ENCODE measurements at places on chromosomes 16 and 17.

GRCh38 chr16:12793865-12794240, 9.8 kb downstream of the CPPED1 start:
- no peak for DNase-seq

DNA sequence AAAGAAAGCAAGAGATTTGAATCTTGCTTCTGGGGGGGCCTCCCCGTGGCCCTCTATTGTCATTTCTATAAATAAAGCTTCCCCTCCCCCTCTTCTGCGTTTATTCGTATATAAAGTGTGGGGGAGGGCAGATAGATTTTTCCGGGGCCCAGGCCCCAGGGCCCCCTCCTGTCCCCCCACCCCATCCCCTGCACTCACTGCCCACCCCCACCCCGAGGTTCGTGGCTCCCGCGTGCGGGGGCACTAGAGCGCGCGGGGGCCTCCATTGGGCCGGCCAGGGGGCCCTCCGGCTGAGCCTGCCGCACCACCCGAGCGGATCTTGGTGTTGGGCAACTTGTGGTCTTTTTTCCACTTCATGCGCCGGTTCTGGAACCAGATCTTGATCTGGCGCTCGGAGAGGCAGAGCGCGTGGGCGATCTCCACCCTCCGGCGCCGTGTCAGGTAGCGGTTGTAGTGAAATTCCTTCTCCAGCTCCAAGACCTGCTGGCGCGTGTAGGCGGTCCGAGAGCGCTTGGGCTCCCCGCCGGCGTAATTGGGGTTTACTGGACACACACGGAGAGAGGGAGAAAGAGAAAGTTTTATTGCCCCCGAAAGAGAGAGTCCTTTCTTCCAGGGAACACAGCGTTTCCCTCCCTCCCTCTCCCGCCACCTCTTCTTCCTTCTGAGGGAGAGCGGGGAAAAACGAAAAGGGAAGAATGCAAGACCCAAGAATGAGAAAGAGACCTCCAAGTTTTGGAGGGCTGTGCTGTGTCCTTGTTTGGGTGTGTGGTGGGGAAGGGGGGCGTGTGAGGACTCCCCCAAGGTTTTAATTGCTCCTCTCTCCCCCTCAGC, 1.5 kb downstream of the HOXB4 start:
- DNase-seq = no peak

DNA sequence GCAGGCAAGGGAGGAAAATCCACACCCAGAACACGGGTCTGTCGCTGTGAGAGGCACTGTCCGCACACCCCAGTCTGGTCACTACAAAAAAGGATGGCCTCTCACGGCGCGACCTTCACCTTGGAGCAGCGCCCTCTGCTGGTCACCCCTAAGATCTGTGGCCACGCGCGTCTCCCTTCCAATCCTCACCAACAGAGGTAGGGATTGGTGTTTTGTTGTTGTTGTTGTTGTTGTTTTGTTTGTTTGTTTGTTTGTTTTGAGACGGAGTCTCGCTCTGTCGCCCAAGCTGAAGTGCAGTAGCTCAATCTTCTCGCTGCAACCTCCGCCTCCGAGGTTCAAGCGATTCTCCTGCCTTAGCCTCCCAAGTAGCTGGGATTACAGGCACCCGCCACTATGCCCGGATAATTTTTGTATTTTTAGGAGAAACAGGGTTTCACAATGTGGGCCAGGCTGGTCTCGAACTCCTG, 15.0 kb upstream of the C17orf58 start:
- DNase-seq = no peak

GRCh38 chr16:2092256-2092620, 43.5 kb downstream of the PKD1 start:
- no peak for DNase-seq

DNA sequence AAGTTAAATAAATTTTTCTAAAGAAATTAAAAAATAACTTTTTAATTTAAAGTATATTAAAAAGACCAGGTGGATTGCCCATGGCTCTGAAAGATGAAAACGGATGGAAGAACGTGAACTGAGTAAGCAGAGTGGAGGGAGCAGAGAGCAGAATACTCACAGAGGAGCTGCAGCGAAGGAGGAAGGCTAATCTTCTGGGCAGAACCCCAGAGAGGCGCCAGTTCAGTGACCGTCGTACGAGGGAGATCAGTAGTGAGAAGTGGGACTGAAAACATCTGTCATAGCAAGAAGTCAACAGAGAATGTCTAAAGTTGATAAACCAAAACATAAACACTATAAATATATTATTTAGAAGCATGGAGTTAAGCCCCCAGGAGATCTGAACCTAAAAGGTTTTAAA, 34.9 kb downstream of the UBE2G1 start:
- no peak for DNase-seq

GRCh38 chr16:59216291-59216690, 482.2 kb upstream of the GOT2 start:
- DNase-seq = no peak

GRCh38 chr16:78515421-78515820, 416.0 kb downstream of the WWOX start:
- no peak for DNase-seq

- no peak for DNase-seq
These were observed 162.1 kb upstream of the MPHOSPH6 start for GRCh38 chr16:82331974-82332750.

- DNase-seq = no peak
These were observed 1.0 kb upstream of the ATP2A3 start for GRCh38 chr17:3965118-3965800.

GRCh38 chr17:69878661-69879060, 196.4 kb upstream of the KCNJ16 start:
- DNase-seq = no peak

DNA sequence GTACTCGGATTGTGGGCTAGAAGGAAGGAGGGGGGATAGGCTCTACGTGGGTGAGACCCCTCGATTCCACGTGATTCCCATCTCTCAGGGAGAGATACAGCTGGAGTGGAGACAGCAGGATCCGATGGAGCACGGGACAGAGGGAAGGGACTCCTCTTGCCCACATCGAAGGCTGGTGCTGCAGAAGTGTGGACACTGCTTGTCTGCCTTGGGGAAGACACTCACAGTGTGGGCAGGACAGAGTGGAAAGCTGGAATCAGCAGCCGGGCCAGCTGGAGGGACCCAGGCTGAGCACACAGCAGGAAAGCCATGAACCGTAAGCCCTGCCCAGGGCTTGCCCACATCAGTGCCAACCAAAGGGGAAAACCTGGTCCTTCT, 42.1 kb upstream of the RPH3AL start:
- no peak for DNase-seq

- peak; percentile 41 for DNase-seq
These were observed 57.1 kb upstream of the ANKFN1 start for GRCh38 chr17:56096026-56096810.

- no peak for DNase-seq
These were observed 23.3 kb downstream of the TMEM100 start for GRCh38 chr17:55699181-55699860.

Measured in HFFc6 (cell line).